NCI-H82 (cell line): ENCODE measurements at places on chromosomes 13 and 19.

DNA sequence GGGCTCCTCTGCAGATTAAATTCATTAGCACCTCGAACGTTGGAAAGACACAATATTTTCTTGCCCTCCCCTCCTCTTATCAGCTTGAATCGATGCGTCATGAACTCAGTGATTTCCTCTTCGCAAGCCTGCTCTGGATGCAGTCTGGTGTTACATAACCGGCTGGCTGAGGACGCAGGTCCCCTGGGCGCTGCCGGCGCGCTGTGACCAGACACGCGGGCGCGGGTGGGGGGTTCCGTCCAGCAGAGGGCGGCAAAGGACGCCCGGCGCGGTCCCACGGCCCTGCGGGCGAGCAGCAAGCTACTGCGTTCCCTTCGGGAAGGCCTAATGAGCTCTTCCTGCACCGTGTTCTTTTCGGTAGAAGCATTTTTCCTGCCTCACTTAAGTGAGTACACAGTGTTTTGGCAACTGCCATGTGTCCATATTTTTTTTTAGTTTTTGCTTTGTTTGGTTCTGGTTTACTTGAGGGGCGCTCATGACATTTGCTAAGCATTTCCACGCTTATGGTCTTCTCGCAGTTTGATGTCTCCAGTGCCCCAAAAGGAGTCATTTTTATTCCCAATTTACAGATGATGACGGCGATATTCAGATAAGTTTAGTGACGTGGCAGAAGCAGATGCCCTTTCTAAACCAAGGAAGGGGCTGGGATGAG is 112.2 kb upstream of the MBNL2 start:
- DNase-seq: peak; percentile 95

- no peak for DNase-seq
These were observed 49.4 kb downstream of the KLF2 start for GRCh38 chr19:16373989-16374388.

- DNase-seq: no peak
These were observed 1.6 kb upstream of the C19orf38 start for GRCh38 chr19:10846500-10847202.

GRCh38 chr13:110499621-110500281 is 61.8 kb downstream of the RAB20 start:
- DNase-seq: peak; percentile 94

DNA sequence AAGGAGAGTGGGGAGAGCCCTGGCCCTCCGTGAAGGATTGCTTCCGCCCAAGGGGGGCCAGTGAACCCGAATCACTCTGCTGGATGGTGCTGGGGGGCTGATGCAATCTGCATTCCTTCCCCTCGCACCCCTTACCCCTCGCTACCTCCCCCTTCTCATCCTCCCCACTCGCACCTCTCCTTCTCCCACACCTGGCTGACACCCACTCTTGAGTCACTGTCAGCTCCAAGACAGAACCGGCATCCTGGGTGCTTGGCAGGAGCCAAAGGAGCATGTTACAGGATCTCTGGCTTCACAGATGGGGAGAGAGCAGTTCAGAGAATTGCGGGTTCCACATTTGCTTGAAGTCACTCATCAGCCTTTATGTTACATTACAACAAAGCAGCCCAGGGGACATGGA is 125.9 kb upstream of the GJB6 start:
- DNase-seq: no peak

DNA sequence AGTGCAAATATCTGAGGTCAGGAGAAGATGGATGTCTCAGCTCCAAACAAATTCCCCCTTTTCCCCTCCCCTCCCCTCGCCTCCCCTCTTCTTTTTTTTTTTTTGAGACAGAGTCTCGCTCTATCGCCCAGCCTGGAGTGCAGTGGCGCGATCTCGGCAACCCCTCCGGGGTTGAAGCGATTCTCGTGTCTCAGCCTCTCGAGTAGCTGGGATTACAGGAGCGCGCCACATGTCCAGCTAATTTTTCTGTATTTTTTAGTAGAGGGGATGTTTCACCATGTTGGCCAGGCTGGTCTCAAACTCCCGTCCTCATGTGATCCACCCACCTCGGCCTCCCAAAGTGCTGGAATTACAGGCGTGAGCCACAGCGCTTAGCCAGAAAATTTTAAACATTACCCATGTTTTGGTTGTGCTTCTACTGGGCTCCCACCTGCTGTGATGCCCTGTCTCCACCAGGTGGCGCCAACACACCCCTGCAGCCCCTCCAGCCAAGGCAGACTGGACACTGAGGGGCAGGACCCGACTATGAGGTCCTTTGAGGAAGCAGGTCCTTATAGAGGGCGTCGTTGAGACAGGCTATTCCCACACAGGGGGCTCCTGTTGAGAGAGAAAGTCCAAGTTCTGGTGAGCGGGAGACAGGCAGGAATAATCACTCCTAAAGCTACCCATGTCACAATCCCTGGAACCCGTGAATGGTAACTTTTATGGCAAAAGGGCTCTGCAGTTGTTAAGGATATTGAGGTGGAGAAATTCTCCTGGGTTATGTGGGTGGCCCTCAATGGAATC is 6.3 kb downstream of the ERICH4 start:
- peak; percentile 79 for DNase-seq

DNA sequence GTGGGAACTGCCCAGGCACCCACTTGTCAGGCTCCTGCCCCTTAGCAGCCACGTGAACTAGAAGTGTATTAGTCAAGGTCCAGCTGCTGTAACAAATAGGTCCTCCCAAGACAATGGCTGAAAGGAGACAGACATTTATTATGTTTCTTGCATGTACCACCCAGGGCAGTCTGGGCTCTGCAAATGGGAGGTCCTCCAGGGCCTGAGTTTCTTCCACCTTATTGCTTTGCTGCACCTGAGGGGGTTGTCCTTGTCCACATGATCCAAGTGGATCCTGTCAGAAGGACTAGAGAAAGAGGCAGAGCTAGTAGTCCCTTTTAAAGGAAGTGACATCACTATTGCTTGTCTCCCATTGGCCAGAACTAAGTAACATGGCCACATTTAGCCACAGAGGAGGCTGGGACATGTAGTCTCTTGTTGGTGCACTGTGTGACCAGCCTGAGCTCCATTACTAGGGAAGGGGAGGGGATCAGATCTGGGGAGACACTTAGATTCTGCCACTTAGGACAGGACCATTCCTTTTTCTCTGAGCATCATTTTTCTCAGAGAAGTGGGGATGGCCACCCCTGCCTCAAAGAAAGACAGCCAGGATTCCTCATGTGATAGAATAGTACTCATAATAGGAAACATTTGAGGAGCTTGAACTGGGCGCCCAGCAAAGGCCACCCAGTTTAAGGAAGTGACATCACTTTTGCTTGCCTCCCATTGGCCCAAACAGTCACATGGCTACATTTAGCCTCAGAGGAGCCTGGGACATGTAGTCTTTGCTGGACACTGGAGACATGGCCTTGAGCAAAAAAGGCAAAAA is 15.1 kb downstream of the CC2D1A start:
- peak; percentile 91 for DNase-seq

DNA sequence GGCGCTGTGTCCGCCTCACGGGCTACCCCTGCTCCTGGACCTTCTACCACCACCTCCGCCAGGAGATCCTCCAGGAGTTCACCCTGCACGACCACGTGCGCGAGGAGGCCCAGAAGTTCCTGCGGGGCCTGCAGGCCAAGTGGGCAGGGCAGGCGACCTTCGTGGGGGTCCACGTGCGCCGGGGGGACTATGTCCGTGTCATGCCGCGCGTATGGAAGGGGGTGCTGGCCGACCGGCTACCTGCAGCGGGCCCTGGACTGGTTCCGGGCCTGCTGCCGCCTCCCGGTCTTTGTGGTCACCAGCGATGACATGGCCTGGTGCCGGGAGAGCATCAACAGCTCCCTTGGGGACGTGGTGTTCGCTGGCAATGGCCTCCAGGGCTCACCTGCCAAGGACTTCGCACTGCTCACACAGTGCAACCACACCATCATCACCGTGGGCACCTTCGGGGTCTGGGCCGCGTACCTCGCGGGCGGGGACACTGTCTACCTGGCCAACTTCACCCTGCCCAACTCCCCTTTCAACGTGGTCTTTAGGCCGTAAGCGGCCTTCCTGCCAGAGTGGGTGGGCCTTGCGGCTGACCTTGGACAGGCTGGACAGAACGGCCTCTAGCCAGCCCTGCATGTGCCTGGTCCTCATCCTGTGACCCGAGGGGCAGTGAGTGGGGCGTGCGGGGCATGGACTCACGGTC is 7.8 kb upstream of the NTN5 start:
- no peak for DNase-seq

DNA sequence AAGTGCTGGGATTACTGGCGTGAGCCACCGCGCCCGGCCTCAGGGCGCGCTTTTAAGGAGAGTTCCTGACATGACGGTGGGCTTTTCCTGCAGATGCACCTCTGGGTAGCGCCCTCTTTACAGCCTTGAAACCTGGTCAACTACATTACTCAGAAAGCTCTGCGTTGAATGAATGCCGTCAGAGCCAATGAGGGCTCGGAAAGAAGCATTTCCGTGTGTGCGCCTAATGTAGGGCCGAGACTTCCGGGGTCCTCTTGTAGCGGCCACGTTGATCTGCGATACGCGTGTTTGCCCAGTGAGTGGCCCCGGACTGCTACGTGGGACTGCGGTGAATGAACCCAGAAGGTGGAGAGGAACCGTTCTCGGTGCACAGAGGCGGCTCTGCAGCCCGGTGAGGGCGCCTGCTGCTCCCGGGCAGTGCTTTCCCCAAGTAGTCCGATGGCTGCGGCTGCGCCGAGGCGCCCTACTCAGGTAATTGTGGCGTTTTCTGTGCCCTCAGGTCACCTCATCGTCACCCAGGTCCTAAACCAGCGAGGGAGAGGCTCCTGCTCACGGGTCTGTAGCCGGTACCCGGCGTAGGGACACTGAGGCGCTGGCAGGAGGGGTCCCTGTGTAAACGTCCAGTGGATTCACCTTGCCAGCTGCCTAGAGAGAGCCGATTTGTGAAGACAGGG is 4.9 kb upstream of the ZNF552 start:
- DNase-seq: peak; percentile 96

DNA sequence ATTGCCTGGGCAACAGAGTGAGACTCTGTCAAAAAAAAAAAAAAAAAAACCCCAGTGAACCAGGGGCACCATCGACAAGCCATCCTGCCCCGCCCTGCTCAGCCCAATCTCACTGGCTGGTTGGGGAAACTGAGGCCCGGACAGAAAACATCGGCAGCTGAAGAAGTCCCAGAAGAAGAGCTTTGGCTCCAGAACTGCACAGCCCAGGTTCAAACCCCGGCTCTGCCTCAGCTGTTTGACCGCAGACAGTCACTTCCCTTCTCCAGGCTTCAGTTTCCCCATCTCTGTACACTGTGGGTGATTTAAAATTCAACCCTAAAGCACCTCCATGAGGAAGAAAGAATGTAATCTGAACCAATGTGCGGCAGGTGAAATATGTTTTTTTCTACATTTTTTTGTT is 9.4 kb upstream of the SEMA6B start:
- DNase-seq: no peak

- no peak for DNase-seq
These were observed 5.4 kb downstream of the UPF3A start for GRCh38 chr13:114286808-114287207.

GRCh38 chr19:40416918-40417642 is 3.9 kb upstream of the PRX start:
- DNase-seq: no peak

DNA sequence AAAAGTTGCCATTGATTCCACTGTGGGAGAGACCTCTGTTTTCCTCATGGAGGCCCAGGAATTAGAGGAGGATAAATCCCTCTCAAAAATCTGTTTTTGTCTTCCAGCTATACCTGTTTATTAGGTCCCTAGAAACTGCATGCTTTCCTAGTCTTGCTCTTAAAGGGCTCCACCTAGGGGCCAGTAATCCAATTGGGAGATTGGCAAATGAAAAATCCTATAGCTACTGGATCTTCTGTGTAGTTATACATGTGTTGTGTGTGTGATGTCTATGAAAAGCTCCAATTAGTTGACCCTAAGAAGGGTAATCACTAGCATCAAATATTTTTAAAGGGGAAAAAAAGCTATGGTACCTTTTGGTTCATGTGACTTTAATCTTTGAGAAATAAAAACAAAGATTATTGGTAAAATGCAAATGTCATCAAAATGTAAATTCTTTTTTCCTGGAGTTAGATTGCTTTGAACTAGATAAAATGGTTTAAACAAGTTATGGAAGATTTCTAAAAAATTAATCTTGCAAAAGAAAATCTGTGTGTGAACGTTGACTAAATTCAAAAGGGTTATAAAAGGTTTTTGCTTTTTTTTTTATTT is 63.4 kb upstream of the C1QTNF9B start:
- DNase-seq: peak; percentile 90

DNA sequence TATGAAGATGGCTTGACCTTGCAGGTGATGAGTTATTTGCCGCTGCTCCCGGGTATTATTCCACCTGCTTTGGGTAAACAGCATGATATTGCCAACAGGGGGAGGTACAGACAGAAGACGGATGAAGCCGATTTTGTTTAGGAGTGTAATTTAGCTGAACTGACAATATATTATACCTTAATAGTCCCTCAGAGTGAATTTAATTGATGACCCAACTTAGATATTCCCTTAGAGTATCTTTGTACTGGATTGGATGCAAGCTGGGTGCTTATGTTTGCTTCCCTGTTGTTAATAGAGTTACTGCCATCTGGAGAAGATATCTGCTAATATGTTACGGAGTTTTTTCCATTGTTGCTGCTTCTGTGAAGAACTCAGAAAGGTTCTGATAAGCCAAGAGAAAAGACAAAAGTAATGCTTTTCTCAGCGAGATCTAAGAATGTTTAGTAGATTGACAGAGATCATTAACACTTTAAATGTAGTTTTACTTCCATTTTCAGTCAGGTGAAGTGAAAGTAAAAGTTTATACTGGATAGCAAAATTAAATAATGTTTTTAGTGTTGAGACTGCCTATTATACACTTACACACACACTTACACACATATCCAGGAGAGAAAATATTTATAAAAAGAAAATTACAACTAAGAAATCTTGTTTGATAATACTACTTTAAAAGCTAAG is 2220.8 kb upstream of the PCDH20 start:
- DNase-seq: peak; percentile 34

- peak; percentile 13 for DNase-seq
These were observed 583.7 kb downstream of the SLITRK1 start for GRCh38 chr13:83298617-83299016.

DNA sequence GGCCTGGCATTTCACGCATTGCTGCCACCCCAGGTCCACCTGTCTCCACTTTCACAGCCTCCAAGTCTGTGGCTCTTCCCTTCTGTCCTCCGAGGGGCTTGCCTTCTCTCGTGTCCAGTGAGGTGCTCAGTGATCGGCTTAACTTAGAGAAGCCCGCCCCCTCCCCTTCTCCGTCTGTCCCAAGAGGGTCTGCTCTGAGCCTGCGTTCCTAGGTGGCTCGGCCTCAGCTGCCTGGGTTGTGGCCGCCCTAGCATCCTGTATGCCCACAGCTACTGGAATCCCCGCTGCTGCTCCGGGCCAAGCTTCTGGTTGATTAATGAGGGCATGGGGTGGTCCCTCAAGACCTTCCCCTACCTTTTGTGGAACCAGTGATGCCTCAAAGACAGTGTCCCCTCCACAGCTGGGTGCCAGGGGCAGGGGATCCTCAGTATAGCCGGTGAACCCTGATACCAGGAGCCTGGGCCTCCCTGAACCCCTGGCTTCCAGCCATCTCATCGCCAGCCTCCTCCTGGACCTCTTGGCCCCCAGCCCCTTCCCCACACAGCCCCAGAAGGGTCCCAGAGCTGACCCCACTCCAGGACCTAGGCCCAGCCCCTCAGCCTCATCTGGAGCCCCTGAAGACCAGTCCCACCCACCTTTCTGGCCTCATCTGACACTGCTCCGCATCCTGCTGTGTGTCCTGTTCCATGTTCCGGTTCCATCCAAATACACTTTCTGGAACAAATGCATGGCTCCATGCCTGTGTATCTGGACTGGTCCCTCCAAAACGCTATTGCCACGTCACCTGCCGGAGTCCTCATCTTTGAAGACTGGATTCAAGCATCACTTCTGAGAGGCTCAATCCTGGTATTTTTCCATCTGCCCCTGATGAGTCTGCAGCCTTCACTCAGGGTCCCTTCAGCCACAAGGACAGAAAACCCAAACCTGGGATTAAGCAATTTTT is 10.7 kb upstream of the DHDH start:
- no peak for DNase-seq

GRCh38 chr13:114063545-114064449 is 68.6 kb downstream of the RASA3 start:
- DNase-seq: no peak
